Breast epithelium (tissue), 4 donors: ENCODE measurements at places on chromosomes 2 and 18.
A peak's percentile ranks its signal among the peaks of the same experiment; 100 is the strongest.

- no peaks in the 10 kb centered on the region for H3K27me3 ChIP-seq
- peak overlapping the region; percentile 100 for H3K27ac ChIP-seq
- no peaks in the 10 kb centered on the region for H3K36me3 ChIP-seq
- H3K4me3 ChIP-seq = peak overlapping the region; percentile 85
- no peak for DNase-seq
- peaks cover 13% of the 10 kb centered on the region for H3K4me1 ChIP-seq
Observed at GRCh38 chr2:210169516-210170195, 1.6 kb downstream of the KANSL1L start.

- peaks cover 7% of the 10 kb centered on the region for H3K36me3 ChIP-seq
- no peaks in the 10 kb centered on the region for H3K4me1 ChIP-seq
- H3K27ac ChIP-seq = no peak overlapping the region
- H3K4me3 ChIP-seq = no peak overlapping the region
- no peak for DNase-seq
- H3K27me3 ChIP-seq = no peaks in the 10 kb centered on the region
Observed at GRCh38 chr2:86097114-86097896, 8.4 kb downstream of the POLR1A start.

DNA sequence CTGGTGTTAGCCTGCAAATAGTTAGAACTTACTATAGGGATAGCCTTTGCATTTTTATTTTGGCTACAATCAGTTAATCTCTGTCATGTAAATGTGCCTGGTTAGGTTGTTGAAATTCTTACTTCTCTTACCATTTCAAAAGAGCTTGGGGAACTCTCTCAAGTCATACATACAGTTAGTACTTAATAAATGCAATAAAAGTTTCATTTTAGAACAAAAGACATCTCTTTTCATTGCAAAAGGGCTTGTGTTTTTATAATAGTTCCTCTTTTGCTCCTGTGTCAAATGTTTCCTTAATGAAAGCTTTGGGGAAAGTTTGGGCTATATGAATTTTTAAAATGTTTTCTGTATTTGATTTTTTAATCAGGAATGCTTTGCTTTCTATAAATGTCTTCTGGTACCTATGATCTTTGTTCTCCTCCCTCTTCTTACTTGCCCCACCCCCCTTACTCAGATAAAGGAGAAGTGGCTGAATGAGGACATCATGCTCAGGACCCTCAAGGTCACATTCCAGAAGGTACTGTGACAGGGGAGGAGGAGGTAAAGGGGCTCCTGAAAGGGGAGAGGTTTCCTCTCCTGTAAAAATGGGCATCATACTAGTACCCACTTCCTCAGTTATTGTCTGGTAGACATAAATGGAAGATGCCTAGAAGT lies 13.6 kb downstream of the PTPN18 start:
- H3K4me3 ChIP-seq = no peak overlapping the region
- no peaks in the 10 kb centered on the region for H3K36me3 ChIP-seq
- no peaks in the 10 kb centered on the region for H3K4me1 ChIP-seq
- no peaks in the 10 kb centered on the region for H3K27me3 ChIP-seq
- DNase-seq = no peak

DNA sequence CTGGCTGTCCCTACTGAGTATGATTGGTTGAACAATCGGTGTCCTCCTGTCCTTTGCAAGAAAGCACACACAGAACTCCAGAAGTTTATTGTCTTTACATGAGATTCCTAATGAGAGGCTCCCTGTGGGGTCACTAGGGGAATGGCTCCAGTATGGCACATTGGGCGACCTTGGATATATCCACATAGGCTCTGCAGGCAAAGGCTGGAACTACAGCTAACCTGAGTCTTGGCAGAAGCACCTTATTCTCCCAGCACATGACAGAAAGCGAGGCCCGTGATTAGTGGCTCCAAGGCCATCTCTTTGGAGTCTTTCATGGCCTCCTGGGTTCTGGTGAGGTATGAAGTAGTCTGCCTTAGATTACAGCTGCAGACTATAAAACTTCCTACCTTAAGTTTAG lies 49.0 kb downstream of the ZDBF2 start:
- H3K27me3 ChIP-seq = no peaks in the 10 kb centered on the region
- H3K4me3 ChIP-seq = no peak overlapping the region
- no peak for DNase-seq
- no peaks in the 10 kb centered on the region for H3K4me1 ChIP-seq

DNA sequence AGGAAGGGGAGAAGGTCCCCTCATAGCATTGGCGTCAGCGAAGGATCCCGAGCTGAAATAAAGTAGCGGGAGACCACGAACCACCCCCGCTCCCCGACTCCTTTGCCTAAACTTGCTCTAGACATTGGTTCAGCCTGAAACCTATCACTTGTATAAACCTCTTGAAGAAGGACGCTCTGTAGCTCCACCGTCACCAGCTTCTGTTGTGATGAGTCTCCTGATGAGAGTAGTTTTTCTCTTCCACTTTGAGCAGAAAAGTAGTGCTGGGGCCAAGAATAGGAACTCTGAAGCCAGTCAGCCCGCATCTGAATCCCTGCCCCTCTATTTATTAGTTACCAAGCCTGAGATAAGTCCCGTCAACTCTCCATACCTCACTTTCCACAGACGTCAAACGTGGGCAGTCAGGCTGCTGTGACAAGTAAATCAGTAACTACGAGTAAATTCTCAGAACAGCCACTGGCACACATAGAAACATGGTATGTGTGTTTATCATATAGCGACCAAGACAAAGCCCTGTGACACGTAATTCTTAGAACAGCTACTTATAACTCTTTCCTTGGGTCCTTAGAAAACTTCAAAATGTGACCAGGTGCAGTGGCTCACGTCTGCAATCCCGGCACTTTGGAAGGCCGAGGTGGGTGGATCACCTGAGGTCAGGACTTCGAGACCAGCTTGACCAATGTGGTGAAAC lies 61.7 kb downstream of the CD226 start:
- no peak overlapping the region for H3K4me3 ChIP-seq
- no peak overlapping the region for H3K27ac ChIP-seq
- H3K36me3 ChIP-seq = no peaks in the 10 kb centered on the region
- H3K27me3 ChIP-seq = no peaks in the 10 kb centered on the region

DNA sequence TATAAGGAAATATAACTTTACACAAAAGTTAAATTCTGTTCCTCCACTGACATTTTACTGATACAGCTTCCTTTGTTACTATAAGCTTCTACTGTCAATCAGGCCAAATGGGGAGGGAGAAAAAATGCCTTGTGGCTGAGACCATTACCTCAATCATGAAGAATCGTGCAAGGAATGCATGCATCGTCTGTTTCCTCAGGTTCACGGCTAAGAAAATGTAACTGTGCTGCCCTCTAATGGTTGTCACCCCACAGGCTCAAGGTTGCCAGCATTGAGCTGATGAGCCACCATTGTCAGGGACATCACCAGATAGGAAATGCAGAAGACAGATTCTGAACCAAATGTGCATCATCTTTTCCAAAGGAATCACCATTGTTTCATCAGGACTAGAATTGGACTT lies 426.9 kb downstream of the CDH2 start:
- H3K27me3 ChIP-seq = no peaks in the 10 kb centered on the region
- H3K36me3 ChIP-seq = no peaks in the 10 kb centered on the region
- no peak overlapping the region for H3K27ac ChIP-seq
- H3K4me1 ChIP-seq = no peaks in the 10 kb centered on the region
- no peak for DNase-seq
- no peak overlapping the region for H3K4me3 ChIP-seq

GRCh38 chr18:36597636-36598035 lies 231.2 kb downstream of the TPGS2 start:
- no peaks in the 10 kb centered on the region for H3K27me3 ChIP-seq
- no peak overlapping the region for H3K4me3 ChIP-seq
- no peak for DNase-seq
- no peaks in the 10 kb centered on the region for H3K36me3 ChIP-seq
- no peak overlapping the region for H3K27ac ChIP-seq

GRCh38 chr2:176407706-176408105 lies 138.5 kb downstream of the MTX2 start:
- H3K4me1 ChIP-seq = no peaks in the 10 kb centered on the region
- H3K27me3 ChIP-seq = no peaks in the 10 kb centered on the region
- no peak for DNase-seq
- no peaks in the 10 kb centered on the region for H3K36me3 ChIP-seq
